Putamen (tissue), 1 donor: ENCODE measurements at places on chromosomes 12 and 14.

GRCh38 chr12:84172823-84173424, 739.7 kb downstream of the SLC6A15 start:
- DNase-seq, result no peak

DNA sequence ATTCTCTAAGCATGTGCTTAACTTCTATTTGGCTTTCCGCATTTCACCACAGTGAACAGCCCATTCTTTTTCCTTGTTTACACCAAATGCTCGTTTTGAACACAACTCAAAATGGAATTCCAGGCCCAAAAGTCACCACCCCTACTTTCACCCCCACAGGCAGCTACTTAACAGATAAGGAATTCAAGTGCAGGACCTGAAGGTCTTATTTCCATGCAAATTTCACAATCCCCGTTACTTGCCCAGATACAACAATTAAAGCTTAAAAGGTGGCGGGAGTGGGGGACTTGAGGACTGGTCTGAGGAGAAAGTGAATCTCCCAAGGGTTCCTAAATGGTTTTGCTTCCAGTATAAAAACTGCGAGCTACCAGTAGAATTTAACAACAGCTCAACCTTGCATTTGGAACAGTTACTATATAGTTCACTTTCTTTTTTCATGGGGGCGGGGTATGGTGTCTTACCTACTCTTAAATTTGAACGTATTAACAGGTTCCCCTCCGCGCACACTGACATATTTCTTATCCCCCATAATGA, 3.7 kb downstream of the USP44 start:
- DNase-seq, result no peak

- no peak for DNase-seq
Measured at GRCh38 chr12:55068416-55069010, 48.7 kb downstream of the NEUROD4 start.

DNA sequence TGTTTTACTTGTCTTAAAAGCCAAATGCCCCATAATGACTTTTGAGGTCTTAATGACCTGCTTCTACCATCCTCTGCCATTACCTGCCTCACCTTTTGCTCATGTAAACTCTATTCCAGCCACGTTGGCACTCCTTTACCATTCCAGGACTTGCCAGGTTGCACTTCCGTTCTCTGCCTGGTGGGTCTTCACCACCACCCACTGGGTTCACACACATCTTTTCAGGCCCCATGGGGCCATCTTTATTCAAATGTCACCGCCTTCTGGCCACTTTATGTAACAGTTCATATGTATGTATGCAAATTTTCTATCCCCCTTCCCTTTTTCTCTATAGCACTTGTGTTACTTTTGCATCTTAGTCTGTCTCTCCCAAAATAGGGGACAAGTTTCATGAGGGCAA, 57.7 kb downstream of the ATP2A2 start:
- no peak for DNase-seq

DNA sequence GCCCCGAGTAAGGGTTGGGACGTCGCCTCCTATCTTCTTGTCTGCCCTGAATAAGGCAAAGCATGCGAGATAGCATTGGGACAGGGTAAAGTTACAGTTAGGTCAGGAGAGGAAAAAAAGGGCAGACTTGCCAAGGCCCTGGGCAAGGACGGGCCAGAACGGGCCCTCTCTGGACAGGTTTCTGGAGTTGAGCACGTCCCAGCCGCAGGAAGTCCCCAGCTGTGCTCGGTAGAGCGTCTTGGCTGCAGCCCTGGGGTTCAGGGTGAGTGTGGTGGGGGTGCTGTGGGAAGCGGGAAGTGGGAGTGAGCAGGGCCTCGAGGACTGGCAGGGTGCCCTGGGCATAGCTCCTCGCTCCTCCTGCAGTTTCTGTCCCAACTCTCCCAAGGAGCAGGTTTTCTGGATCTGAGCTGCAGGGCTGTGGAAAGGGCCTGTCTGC, 5.4 kb downstream of the RPS6KL1 start:
- DNase-seq, result no peak

DNA sequence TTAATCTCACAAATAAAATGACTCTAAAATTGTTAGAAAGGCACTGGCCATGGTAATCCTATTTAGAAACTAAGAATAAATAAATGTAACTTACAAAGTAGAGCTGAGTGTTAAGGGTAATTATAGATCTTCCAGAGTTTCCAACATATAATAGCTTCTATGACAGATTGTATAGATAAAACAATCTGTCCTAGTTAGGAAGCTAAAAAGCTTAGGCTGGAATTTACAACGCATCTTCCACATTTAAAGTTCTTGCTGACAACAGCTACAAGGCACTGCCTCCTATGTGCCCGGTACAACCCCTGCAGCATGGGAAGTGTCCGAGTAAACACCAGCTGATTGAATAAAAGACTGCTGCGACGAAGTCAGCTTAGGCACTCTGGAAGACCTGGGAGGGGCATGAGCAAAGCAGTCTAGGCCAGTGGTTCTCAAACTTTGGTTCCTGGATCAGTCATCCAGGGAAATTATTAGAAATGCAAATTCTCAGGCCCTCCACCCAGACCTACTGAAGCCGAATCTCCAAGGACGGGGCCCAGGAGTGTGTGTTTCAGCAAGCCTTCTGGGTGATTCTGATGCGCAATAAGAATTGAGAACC, 635.6 kb upstream of the TBX3 start:
- no peak for DNase-seq

DNA sequence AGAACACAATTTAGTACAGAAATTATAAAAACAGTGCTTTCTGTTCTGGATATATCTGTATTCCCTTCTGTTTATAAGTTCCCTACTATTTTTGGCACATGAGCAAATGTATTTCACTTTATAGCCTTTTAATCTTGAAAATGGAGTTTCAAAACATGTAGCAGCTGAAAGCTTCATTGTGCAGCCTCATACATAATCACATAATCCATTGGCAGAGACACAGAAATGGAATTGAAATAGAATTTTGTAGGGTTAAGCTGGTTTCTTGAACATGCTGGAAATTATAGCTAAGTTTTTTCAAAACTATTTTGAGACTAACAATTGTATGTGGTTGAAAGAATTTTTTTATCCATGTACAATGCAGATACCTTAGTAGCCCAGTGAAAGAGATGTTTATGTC, 614.3 kb upstream of the MDGA2 start:
- DNase-seq, result no peak

DNA sequence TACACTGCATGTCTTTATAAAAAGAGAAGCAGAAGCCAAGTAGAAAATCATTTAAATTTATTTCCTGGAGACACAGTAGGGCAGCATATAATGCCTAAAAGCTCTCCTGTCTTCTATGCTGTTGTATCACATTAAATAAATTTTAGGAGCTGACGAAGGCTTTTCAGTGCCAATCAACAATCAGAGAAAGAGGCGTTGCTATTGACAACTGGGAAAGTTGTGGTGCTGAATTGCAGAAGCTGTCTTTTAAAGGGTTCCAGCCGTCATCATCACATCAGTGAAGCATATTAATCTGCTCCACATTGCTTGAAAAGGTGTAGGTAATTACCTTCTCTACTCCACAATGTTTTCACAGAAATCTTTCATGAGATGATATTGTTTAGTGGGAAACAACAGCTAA, 103.9 kb downstream of the FSCB start:
- no peak for DNase-seq

DNA sequence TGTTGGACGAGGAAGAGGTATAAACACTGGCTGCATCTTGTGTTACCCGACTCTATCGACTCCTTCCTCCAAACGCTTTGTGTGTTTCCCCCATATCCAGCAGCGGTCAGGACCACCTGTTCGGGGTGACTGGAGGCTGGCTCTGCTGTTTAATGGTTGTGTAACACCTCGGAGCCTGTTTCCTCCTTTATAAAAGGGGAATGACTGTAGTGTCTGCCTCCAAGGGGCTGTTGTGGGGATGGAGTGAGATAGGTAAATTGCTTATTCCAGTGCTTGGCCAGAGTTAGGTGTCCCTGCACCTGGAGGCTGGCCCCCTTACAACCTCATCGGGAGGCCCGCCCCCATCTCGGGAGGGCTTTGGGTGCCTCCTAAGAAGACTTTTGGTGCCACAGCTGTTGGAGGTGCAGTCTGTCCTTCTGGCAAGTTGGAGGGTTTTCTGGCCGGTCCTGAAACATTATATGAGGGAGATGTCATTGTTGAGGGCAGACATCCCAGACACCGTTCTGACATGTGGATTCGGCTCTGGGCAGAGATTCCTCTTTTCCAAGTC, 1.1 kb downstream of the MLXIP start:
- DNase-seq, result no peak

GRCh38 chr12:6948873-6949594, 2.1 kb upstream of the PTPN6 start:
- no peak for DNase-seq

DNA sequence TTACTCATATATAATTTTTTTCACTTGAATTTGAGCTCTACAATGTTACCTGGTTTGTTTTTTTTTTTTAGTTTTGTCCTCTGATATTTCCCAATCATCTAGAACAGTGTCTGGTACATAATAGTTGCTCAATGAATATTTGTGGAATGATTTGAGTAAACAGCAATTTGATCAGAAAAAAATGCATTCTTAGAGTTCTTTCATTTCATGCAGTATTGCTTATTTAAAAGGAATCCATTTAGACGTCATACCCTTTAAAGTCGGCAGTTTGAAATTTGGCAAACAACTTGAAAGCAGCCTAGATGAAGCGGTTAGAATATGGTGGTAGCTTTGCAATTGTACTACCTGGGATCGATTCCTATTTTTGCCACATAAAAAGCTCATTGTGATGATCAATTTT, 140.0 kb downstream of the PDE3A start:
- no peak for DNase-seq

- no peak for DNase-seq
Measured at GRCh38 chr12:90791445-90791844, 163.5 kb downstream of the CCER1 start.

- DNase-seq, result no peak
Measured at GRCh38 chr12:9607716-9608115, at the start of gene KLRB1. Gene KLRB1, minus strand, starts transcription at chr12:9607916. Its CDS starts 77 bp downstream, at chr12:9607839.

DNA sequence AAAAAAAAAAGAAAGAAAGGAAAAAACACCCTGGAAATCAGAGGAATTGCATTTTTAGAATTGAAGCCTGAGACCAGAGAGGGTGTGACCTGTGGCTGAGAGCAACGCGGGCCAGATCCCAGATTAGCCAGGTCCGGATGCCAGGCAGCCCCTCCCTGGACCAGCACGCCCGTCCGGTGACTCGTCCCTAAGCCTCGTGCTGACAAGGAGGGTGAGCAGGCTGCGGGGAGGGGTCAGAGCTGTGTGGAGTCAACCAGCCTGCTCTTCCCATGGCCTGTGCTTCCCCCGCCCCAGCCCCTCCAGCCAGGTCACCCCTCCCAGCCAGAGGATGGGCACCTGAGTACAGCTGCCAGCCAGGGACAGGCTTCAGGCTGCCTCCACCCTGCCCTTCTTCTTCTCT, 4.2 kb upstream of the KLC1 start:
- DNase-seq, result no peak

DNA sequence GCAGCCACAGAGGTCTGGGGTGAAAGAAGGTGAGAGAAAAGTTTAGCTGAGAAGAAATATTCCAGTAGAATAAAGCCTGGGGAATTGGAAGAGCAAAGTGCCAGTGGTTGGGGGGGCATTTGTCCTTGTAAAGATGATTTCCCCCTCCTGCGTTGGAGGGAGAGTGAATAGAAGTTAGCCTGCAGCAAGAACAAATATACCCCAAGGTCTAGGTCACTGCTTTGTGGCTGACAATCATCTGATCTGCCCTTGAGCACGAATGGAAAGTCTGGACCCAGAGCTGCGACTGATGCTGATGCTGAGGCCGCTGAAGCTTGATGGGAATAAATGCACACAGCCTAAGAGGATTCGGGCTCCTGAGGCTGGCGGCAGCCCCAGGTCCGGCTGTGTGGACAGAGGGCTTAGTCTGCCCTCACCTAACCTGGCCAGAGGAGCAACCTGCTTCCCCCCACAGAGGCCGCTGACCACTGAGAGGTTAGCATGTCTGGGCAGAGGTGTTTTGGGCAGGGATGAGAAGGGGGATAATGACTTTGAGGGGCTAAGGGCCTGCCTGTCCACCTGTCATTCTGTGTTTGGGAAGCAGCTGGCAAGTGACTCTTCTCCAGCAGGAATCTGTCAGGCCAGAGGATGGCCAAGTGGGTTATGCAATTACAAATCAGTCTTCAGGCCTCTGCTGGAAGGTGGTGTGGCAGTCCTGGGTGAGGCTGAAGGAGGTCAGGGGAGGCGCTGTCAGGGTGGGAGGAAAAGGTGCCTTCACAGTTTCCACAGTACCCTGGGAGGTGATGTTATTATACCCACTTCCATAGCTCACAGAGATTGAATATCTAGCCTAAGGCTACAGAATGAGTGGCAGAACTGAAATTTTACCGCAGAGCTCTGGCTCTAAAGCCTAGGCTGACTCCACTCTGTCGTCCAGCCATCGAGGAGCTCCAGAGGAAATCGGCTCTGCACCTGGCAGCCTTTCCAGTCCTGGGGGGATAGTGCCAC, 11.7 kb downstream of the TUBA1C start:
- no peak for DNase-seq

- DNase-seq, result no peak
Measured at GRCh38 chr14:75993567-75994041, 8.0 kb downstream of the IFT43 start.
